Activated T-cell treated with anti-CD3 and anti-CD28 coated beads for 1 hour (primary cell): ENCODE measurements at places on chromosomes 11 and 22.

DNA sequence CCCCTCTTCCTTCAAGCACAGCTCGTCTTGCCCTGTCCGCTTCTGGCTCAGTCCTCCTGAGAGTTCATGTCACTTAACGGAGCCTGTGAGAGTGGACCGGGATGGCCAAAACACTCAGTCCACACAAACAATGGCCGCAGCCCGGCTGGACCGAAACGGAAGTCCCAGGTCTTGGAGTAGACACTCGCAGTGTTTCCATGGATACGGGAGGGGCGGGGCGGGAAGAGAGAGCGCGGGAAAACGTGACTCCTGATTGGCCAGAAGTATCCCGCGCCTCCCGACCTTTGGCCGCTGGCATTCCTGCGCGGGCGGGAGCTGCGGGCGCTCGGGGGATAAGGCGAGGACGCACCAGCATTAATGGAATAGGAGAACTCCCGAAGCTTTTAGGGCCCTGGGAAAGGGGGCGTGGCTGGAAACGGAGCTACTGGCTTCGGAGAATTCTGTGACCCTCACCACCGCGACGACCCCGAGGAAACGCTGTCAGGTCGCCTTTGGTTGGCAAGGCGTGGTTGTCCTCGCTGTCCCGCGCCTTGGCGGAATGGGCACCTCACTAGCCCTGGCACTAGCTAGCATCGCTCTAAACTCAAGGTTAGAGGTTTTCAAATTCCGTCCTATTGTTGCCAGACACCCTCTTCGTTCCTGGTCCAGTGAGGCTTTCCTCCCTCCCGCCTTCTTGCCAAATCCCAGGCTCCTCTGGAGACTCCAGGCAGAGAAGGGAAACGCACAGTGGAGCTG is at the start of the genes NLRP14 and ZNF214:
Gene NLRP14, plus strand, starts transcription at position 297 of the 735 bp plus-strand sequence. CDS start 18,108 bp downstream, outside the sequence.
Gene ZNF214, minus strand, starts transcription at position 164 of the 735 bp plus-strand sequence. CDS start 17,511 bp downstream, outside the sequence.
- DNase-seq, result no peak

- DNase-seq, result no peak
These were observed 1.5 kb downstream of the SHANK3 start for GRCh38 chr22:50674130-50674500.

- DNase-seq, result no peak
These were observed 215.0 kb upstream of the E2F8 start for GRCh38 chr11:19455731-19456130.

DNA sequence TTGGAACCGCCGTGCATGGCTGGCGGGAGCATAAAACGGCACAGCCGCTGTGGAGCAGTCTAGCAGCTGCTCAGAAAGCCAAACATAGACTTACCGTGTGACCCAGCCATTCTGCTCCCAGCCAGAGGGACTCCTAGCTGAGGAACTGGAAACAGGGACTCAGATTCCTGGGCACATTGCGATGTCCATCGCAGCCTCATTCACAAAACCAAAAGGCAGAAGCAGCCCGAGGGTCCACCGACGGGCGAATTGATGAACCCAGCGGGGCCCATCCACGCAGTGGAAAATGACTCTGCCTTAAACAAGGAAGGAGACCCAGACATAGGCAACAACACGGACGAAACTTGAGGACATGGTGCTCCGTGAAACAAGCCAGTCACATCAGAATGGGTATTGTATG is 5.7 kb upstream of the MUC5B start:
- DNase-seq, result no peak

GRCh38 chr11:125164422-125165110 is at the start of gene PKNOX2:
Gene PKNOX2 (plus strand): TSS chr11:125164751. CDS start chr11:125351306, 186,555 bp downstream.
- peak; percentile 64 for DNase-seq

DNA sequence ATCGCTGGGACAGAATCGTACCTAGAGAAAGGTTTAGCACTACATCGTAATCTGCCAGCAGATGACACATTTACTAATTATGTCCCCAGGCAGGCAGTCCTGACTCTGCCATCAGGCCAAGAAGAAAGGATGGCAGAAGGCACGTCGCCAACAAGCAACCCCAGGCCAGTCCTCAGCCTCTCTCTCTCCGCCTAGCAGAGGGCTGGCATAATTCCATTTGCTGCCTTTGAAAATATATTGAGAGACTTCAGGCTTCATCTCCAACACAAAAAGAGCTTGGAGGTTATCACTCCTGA is 1517.0 kb downstream of the TBC1D22A start:
- no peak for DNase-seq
